Inflammatory macrophage treated with lipopolysaccharide for 4 hours (primary cell): ENCODE measurements at places on chromosomes 3 and 15.

DNA sequence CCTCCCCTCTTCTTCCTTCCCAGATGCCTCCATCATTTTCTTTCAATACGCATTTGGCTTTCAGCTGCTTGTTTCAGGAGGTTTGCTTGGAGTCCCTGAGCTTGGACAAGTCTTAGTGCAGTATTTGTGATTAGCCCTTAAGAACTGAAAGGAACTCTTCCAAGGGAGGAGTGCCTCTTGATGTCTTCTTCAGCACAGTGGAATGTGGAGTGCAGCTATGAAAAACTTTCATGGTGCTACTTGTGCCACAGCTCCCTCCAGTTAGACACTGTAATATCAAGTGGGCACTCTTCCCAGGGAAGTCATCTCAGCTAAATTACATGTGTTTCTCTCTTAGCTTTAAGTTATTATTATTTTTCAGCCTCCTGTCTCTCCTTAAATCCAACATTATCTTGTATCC is 173.1 kb downstream of the NECTIN3 start:
- no peak for DNase-seq

DNA sequence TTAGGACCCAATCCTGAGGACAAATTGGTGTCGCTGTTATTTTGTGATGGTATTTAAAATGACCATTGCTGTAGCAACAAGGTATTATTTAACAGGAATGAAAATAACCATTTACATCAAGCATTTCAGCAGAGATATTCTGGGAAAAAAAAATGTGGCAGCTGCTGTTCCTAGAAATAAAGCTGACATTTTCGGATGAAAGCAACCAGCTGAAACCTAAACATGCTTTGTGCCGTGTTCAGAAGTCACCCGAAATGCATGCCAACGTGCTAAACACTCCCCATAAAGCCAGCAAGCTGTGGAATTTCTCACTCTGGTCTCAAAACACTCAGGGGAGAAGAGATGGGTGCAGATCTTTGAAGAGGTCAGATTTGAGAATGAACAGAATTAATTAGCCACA is 31.5 kb upstream of the TAFA4 start:
- DNase-seq = no peak

DNA sequence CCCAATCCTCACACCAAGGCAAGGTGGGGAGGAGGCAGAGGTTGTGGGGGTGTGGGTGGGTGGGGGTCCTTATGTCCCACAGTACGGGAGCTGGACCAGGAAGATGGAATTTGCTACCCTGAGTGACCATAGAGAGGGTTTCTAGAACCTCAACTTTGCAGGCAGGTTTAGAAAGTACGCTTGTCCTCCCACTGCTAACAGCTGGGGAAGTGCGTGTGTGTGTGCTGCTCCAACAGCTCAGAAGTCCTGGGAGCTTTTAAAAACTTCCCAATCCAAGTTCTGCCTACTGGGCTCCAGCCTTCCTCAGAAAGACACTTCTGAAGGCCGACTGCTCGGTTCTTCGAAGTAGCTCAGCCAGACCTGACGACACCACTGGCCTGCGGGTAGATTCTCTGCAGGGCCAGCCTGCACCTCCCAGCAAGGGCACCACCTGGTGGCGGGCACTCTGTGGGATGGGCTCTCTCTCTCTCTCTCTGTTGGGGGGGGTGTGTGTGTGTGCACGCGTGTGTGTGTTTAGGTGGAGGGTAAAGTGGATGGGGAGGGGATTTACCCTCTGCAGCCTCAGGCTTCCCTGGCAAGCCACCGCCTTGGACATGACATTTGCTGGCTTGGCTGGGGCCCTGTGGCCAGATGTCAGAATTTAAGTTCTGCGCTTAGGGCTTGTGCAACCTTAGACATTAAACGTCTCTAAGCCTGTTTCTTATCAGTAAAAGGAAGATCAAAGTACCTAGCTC is 15.6 kb downstream of the TMEM158 start:
- peak; percentile 74 for DNase-seq

DNA sequence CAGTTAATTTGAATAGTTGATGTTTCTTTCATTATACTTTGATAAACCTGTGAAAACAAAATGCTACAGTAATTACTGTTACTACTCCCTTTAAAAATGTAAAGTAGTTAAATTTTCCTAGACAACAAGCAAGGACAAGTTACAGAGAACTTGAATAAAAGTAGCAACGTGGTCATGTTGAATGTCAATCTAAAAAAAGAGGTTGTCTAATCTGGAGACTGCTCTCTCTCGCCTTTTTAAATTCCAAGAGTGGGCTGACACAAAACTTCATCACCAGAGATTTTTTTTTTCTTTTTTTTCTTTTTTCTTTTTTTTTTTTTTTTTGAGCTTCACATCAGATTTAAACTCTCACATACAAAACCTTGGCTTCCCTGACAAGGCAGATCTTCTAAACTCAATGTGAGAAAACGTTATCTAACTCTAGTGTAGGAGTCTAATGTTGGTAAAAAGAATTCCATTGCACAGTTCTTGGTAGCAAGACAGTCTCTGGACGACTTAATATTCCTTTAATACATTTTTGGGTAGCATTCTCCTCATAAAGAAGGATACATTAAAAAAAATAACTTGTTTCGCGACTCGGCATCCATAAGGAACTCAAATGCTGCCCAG is 4.1 kb downstream of the FOXP1 start:
- no peak for DNase-seq

DNA sequence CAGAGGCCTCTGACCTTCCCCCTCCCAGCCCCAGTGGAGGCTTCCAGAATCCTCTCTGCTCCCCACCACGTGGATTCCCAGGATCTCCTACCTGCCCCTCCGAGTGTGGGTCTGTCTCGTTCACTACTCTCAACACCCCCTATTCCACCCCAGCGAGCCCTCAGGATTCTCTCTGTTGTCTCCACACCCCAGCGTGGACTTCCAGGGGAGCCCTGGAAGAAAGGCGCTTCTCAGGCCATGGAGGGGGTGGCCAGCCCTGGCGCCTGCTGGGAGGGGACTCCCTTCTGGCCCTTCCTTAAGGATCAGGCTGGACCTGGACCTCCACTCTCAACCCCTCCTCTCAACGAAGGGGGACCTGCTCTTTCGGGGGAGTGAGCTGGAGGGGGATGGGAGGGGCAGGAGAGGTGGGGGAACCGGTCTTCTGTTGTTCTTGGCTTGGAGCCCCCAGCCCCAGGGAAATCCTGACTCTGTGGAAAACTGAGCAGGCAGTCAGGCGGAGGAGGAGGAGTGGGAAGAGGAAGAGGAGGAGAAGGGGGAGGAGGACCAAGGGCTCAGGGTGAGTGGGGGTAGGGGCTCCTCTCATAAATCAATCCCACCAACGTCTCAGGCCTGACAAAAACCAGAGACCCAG is 32.9 kb downstream of the EPHB3 start:
- no peak for DNase-seq

DNA sequence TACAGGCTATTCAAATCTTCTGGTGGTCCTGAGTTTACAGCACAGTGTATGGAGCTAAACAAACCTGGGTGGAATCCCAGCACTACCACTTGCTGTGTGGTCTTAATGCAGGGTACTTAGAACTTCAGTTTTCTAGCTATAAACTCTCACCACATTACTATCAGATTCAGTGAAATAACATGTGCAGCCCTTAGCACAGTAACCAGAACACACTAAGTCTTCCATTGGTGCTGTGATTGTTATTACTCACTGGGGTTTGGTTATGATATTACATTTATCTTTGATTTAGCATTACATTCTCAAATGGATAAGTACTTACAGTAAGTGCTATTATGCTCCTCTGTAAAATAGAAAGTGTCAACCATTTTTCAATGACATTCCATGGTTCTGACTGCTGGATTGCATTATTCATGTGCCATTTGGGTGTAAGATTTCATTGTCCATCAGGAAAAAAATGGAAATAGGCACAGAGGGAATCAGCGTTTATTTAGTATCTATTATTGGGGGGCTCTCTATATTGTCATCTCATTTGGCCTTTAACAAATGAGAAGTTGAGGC is 81.9 kb downstream of the PDE8A start:
- no peak for DNase-seq

- DNase-seq = no peak
Observed at GRCh38 chr3:146396792-146397191, 72.6 kb downstream of the PLSCR2 start.

- no peak for DNase-seq
Observed at GRCh38 chr3:38165722-38166387, 518 bp downstream of the OXSR1 start.

DNA sequence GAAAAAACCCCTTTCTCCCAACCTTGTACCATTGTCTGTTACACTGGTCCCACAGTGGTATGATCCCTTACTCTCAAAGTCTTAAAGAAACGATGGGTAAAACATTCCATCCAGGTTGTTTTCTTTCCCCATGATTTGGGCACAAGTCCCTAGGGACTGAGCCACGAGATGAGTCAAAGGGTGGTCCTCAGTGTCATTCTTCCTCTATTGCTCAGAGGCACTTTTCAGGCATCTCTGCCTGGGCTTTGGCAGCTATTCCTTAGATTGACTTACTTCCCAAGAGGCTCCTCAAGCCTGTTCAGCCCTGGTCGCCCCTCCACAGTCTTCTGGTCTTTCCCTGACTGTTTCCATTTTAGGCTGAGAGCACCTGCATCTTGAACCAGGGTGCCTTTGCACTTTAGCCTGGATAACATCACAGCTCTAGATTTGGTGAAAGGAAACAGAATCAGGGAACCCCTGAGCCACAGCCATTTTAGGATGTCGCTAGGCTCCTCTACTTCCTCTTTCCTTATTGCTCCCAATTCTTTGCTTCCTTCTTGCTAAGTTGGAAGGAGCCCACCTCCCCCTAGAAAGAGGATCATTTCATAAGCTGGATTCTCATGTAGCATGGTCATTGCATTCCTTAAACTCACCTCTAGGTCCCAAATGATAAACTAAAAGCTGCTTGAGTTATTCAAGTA is 131.0 kb upstream of the TPRG1 start:
- peak; percentile 45 for DNase-seq

- no peak for DNase-seq
Observed at GRCh38 chr15:68420186-68420684, 11.7 kb downstream of the ITGA11 start.

DNA sequence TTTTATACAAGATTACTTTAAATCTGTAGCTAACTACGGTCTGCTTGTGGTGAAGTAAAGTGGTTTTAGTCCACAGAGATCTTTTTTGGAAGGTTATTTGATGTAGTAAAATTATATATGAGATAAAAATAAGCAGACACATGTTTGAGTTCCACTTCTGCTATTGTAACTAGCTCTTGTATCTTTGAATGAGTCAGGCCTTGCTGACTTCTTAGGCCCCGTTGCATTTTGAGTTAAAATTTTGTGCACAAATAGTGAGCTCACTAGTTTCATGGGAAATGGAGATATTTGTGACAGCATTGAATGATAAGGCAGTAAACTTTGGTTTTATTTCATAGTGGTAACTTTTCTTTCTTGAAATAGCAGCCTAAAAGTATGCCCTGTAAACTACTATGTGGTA is 42.6 kb downstream of the ARIH1 start:
- DNase-seq = peak; percentile 40

GRCh38 chr15:71802770-71803169 is 7.6 kb upstream of the NR2E3 start:
- no peak for DNase-seq

GRCh38 chr3:172515130-172515918 is 7.9 kb downstream of the TNFSF10 start:
- DNase-seq = no peak

DNA sequence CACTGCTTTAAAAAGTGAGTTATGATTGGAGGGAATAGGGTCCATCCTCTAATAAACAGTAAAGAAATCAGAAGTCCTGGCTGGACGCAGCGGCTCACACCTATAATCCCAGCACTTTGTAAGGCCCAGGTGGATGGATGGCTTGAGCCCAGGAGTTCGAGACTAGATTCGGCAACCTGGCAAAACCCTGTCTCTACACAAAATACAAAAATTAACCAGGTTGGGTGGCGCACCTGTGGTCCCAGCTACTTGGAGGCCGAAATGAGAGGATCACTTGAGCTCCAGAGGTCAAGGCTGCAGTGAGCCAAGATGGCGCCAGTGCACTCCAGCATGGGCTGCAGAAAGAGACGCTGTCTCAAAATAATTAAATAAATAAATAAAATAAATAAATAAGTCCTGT is 171.2 kb downstream of the POTEB3 start:
- DNase-seq = no peak

DNA sequence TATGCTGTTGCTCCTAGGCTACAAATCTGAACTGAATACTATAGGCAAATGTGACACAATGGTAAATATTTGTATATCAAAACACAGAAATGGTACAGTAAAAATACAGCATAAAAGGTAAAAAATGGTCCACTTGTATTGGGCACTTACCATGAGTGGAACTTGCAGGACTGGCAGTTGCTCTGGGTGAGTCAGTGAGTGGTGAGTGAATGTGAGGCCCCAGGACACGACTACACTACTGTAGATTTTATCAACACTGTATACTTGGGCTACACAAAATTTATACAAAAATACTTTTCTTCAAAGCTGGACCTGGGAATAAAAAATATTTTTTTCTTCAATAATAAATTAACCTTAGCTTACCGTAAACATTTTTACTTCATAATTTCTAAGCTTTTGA is 41.6 kb upstream of the DUT start:
- no peak for DNase-seq

DNA sequence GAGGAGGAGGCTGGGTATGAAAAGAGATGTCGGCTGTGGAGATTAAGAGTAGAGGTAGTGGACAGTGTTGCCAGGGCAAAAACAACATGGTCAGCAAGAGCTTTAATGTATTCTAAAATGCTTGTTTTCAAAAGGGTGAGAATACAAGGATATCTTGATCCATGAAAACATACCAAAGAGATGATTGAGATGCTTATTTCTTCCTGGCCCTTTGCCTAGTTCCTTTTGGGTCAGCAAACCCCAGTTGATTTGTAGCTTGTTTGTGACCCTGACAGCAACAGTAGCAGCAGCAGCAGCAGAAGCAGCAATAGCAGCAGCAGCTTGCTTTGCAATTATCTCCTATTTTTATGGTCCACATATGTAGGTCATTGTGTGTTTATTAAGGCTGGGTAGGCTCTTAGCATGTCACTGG is 337.3 kb downstream of the LPP start:
- no peak for DNase-seq

DNA sequence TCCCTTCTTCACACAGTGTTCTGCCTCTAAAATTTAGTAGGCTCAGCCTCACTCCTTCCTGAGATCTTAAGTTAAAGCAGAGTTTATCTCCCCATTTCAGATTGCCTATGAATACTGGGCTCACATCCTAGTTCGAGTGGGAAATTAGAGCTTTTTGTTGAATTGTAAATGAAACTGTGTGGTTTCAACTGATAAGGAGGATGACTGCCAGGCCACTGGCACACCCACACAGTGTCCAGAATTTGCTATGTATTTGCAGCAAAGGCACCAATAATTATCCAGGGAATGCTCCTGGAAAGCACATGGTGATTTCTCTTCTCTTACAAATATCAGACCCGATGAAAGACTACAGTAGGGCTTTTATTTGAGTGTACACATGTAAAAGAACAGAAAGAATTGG is 308.1 kb upstream of the COL8A1 start:
- no peak for DNase-seq
